ENCODE measurements at places on chromosomes 7 and 10.

GRCh38 chr10:16948361-16948760 is 131.1 kb upstream of the RSU1 start:
- no peak for DNase-seq

- no peak for DNase-seq
Observed at GRCh38 chr7:128906001-128906765, 4.3 kb downstream of the KCP start.

DNA sequence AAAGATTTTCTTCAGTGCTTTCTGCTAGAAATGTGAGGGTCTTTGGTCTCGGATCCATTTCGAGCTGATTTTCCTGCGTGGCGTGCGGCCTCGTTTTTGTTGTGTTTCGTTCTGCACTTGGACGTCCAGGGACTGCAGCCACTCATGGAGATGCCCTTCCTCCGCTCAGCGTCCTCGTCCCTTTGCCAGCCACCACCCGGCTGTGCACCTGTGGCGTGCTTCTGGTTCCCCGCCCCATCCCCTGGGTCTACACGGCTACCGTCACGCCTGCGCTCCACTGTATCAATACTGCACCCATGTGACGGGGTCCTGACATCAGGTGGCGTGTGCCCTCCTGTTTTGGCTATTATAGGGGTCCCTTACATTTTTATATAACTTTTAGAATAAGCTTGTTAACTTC is 42.7 kb upstream of the NKX6-2 start:
- DNase-seq: no peak

DNA sequence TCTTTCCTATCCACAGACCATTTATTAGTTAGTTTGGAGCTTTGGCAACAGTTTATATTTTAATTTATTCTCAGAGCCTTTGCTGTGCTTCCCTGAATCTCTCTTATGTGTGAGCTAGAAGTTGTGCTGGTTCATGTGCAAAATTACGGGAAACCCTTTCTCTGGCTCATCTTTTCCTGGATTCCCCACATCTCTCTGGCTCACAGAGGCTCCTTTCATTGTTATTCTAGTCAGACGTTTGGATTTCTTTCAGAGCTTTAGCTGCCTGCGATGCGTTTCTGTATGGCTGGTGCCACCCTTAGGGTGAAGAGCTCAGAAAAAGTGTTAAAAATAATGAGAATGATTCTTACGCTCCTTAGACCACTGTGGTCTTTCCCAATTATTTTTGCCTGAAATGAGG is 53.3 kb downstream of the TPST1 start:
- DNase-seq: no peak

DNA sequence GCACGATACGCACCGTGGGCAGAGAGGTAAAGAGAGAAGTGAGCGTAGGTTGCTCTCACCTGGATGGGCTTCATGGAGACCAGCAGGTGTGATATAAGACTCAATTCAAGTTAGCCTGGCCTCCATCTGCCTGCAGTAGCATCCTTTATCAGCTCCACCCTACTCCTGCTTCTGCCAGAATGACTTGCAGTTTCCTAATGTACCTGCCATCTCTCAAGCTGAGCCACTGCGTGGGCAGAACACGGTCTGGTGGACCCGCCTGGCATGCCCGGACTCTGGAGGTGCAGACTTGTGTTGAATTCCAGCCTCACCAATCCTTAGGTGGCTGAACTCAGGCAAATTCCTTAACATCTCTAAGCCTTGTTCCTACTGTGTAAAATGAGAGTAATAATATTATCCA is 64.3 kb downstream of the STEAP1B start:
- DNase-seq: no peak

DNA sequence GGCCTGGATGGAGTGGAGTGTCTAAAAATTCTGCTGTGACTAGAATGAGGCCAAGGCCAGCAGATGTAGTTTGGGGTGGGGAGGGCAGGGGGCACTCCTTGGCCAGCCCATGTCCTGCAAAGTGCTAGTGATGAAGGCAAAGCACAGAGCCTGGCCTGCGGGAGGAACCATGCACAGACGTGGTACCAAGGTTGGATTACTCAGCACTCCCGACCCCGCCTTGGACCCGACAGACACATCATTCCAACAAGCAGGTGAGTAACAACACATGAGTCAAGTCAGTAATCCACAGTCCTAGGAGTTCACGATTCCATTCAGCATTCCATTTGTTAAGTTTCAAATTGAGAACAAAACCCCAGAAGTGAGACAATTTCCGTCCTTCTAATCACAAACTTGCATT is 317.3 kb downstream of the TCERG1L start:
- DNase-seq: no peak

DNA sequence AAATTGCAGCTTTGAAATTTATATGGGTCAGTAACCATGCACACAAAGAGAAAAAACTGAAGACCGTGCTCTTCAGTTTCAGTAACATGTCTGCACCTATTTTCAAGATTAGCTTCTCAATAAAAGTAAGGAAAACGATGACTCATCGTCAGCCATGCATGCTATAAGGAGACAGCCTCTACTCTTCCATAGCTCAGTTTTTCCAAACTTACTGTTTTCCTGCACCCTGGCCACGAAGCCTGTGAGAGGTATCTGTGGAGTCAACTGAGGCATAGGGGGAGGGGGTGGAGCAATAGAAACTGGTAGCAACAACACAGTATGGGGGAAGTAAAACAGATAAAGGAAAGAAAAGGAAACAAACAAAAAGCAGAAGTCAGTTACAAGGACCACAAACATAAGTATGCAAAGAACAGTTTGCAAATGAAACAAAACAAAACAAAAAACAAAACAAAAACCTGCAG is 58.0 kb downstream of the PDSS1 start:
- DNase-seq: no peak

DNA sequence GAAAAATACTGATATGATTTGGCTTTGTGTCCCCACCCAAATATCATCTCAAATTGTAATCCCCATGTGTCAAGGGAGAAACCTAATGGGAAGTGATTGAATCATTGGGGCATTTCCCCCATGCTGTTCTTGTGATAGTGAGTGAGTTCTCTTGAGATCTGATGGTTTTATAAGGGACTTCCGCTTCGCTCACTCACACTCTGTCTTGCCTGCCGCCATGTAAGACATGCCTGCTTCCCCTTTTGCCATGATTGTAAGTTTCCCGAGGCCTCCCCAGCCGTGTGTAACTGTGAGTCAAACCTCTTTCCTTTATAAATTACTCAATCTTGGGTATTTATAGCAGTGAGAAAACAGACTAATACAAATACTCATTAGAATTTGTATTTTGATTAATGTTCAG is 5.1 kb upstream of the MRPS17 start:
- no peak for DNase-seq

DNA sequence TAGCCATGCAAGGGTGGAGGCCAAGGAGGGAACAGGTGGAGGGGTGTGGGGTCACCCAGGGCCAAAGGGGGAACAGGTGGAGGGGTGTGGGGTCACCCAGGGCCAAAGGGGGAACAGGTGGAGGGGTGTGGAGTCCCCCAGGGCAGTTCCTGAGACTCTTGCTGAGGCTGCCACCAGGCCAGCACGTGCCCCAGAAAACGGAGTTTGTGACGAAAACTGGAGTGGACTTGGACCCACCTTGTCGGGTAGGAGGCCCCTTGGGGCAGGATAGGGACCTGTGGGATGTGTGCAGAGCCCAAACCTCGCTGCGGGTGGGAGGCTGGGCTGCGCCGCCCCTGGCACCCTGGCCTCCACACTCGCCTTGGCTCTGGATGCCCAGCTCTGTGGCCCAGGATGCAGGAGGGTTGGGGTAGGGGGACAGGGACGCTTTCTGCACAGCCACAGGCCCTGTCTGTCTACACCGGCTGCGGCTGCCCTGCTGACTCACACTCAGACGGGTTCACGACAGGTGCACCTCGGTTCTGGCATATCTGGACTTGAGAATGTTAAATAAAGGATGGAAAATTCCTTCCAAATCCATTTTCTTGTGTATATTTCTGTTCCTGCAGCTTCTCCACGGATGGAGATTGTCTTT is 562 bp upstream of the ADGRA1 start:
- no peak for DNase-seq

DNA sequence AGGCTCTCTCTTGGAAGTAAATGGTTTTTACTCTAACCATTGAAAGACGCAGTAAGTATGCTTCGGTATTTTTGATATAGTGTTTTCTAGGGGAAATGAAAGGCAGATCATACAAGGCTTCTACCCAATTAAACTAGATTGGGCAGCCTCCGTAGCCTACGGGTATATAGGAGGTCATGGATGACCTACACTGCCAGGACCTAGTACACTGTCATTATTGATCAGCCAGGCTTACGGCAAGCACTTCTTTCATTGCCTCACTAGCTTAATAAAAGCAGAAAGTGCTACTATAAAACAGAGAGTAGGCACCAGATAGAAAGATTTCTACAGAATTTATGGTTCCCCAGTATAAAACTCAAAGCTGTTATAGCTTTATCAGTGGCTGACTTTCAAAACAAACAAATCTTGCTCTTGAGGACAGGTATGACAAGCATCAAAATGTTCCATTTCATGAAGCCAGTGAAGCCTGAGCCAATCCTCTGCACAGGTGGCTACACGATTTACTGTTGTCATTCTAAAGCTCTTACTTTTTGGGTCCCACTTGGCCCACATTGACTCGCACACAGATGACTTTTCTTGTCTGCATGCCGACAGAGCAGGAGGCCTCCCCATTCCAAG is 358.1 kb downstream of the THSD7A start:
- no peak for DNase-seq

- DNase-seq: no peak
Observed at GRCh38 chr7:26553582-26553981, 261.9 kb downstream of the SNX10 start.

DNA sequence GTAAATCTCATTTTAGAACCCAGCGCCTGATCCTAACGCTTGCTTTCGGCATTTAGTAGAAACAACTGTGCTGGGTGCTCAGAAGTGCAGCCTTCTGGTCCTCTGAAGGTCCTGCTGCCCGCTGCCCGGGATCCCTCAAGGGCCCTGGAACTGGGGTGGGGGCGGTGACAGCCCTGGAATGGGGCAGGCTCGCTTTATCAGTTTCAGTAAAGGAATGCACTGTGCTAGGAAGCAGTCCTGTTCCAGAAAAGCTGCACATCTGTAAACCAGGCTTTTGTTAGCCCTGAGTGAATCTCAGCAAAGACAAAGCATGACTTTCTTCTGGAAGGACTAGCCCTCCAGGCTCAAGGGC is 254.6 kb downstream of the TNS3 start:
- DNase-seq: no peak

DNA sequence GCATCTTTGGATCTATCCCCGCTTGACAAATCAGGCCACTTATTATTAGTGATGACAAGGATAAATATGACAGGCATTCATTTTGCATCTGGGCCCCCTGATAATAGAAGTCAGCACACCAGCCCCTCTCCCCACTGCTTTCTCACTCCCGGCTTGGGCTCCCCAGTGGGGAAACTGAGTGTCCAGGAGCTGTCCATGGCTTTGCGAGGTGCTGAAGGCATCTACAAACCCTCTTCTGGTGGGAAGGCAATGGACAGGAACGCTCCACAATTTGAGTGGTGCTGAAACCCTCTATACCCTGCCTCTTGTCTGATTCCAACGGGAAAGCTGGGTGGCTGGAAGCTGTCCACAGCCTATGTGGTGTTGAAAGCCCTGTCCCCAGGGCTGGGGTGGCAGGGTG is 61.7 kb upstream of the PCBD1 start:
- DNase-seq: no peak

DNA sequence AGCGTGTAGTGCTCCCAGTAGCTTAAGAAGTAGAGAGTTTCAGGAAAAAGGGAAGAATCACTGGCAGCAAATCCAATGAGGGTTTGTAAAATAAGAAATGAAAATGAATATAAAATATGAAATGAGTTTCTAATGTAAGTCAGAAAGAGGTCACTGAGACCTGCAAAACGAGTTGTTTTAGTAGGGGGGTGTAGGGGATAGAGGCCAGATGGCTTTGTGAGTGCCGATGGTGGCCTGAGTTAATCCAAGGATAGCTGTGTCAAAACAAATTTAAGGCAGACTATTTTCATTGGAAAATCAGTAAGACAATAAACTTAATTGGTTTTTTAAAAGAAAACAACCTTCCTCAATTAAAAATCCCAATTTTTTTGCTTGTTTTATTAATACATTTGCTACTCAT is 745 bp upstream of the ASB15 start:
- DNase-seq: no peak

- DNase-seq: no peak
Observed at GRCh38 chr7:77383333-77383740, 32.8 kb downstream of the GSAP start.

DNA sequence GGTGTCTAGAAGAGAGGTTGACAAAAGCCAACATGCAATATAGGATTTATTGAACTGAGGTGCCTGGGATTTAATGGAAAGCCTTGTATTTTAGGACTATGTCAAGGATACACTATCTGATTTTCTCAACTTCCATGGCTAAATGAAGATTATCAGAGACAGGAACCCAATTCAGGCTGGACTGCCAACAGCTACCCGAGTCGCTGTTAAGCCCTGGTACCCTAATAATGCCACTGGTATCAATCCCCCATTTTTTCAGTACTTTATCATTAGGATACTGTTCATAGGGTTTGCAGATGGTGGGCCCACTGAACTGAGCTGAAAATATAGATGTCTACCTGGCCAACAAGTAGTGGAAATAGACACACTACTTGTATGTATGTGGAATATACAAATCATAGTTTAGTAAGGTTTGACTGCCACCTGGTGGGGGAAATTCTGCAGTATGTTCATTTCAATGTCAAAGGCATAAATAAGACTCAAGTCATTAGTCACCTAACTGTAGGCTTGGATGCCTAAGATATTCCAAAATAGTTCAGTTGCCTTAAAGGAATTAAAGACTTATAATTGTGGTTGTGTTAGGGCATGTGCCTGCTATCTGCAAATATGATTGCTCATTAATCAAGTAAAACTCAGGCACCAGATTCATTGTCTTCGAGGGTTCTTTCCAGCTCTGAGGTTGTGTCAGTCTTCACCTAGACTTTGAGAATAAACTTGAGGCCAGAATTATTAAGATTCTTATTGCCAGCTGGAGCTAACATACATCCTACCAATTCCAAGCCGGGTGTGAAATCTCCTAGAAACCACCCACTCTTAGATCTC is 34.1 kb upstream of the NOBOX start:
- DNase-seq: no peak

DNA sequence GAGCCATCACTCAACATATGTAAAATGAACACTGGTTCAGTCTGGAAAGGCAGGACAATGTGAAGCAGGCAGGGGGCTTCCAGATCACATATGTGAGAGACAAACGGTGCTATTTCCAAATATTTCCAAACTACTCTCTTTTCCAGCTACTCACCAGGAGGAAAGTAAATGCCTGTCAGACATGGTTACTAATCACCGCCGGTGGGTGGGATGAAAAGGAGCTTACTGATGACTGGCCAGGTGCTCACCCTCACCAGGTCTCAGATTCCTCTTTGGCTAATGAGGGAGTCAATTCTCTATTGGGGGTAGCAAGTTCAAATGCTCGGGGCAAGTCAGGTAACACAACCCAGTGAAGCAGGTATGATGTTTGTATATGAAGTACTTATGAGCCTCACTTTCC is 9.7 kb upstream of the MSMB start:
- DNase-seq: no peak

GRCh38 chr10:15427843-15428414 is 56.8 kb upstream of the FAM171A1 start:
- no peak for DNase-seq

GRCh38 chr7:17022920-17023319 is 141.1 kb upstream of the AGR3 start:
- no peak for DNase-seq

Measured in NCI-H187 (cell line).